H1 (cell line): ENCODE measurements at places on chromosomes 2 and 18. TPM values are rescaled to one million over a fixed set of nuclear protein-coding genes. Genes with fewer than 3 reads are reported as not detected.

C1QL2 gene
- total RNA-seq = 0.88 and 1.1 TPM in 2 replicates

DNA sequence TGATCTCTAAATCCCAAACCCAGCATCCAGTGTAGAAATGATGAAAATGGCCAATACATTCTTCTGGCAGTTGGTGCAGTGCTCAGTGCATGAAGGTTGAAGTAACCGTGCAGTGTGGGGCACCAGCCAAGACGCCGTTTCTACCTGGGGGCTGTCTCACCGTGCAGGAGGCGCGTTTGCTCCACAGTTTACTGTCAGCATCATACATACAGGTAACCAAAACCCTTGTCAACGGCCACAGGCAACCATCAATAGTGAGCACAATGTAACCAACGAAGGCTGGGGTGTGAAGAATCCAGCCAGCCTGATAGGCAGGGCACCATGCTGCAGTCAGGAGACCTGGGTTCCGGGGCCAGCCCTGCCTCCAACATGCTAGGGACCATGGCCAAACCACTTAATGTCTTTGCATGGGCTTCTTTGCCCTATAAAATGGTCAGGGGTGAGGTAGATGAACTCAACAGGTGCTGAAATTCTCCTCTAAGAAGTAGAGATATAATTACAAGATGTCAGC, 127.5 kb upstream of the ID2 start:
- no peaks in the 10 kb centered on the region for H3K36me3 ChIP-seq
- no peaks in the 10 kb centered on the region for H3K27me3 ChIP-seq
- no peak overlapping the region for H3K4me3 ChIP-seq
- H3K27ac ChIP-seq = no peak overlapping the region
- H3K4me1 ChIP-seq = no peaks in the 10 kb centered on the region
- DNase-seq = no peak

DNA sequence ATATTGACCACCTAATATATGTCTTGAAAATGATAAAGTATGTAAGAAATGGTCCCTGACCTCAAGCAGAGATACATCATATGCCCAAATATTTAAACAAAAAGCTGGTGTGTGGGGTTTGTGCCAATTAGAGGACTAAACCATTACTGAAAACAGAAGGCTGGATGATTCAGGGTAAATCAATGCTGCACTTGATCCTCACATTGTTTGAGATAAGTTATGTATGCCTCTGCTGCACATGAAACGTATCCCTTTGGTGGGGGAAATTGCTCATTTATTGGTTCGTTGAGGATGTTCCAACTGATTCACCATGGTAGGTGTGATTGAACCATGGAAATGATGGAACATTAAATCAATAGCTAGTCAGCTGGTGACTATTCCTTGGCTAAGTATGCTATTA, 24.7 kb upstream of the DARS1 start:
- no peak overlapping the region for H3K4me3 ChIP-seq
- H3K27me3 ChIP-seq = no peaks in the 10 kb centered on the region
- no peaks in the 10 kb centered on the region for H3K36me3 ChIP-seq
- no peak for DNase-seq

- DNase-seq = no peak
- H3K36me3 ChIP-seq = no peaks in the 10 kb centered on the region
- no peaks in the 10 kb centered on the region for H3K27me3 ChIP-seq
- H3K27ac ChIP-seq = no peak overlapping the region
- no peak overlapping the region for H3K4me3 ChIP-seq
Observed at GRCh38 chr2:46964835-46965560, 49.4 kb upstream of the MCFD2 start.

CNGA3 gene
- total RNA-seq = not detected in 2 replicates

DNA sequence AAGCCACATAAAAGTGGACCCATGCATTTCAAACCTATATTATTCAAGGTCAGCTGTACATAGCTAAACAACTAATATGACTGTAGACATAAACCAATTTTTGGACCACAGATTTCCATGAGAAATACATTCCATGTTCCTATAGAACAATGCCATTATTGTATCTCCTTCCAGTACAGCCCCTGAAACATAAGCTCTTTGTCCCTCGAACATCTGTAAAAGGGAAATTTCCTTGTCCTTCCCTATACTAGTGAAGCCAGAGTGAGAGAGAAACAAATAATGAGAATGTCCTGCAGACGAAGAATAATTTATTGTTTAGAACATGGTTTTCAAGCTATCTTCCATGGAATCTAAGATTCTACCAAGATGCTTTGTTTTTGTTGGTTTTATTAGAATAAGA, 75.3 kb downstream of the GORASP2 start:
- H3K4me3 ChIP-seq = no peak overlapping the region
- no peaks in the 10 kb centered on the region for H3K4me1 ChIP-seq
- H3K27ac ChIP-seq = no peak overlapping the region

ACVR2A gene
- total RNA-seq = 15.0 and 18.1 TPM in 2 replicates

- H3K27me3 ChIP-seq = no peaks in the 10 kb centered on the region
- no peaks in the 10 kb centered on the region for H3K4me1 ChIP-seq
- no peak overlapping the region for H3K27ac ChIP-seq
- DNase-seq = no peak
- no peaks in the 10 kb centered on the region for H3K36me3 ChIP-seq
Observed at GRCh38 chr2:203894262-203894661, 26.7 kb downstream of the CTLA4 start.

GRCh38 chr2:1788478-1788959, 44.2 kb upstream of the PXDN start:
- no peak for DNase-seq
- no peak overlapping the region for H3K4me3 ChIP-seq
- H3K27me3 ChIP-seq = no peaks in the 10 kb centered on the region
- H3K27ac ChIP-seq = no peak overlapping the region
